Activated gamma-delta T cell treated with Interleukin-2 at 50 U/mL for 16 hours (primary cell): ENCODE measurements at places on chromosomes 6 and 20.

- DNase-seq, result peak; percentile 59
Measured at GRCh38 chr6:26175428-26176181, 88.4 kb downstream of the HFE start.

DNA sequence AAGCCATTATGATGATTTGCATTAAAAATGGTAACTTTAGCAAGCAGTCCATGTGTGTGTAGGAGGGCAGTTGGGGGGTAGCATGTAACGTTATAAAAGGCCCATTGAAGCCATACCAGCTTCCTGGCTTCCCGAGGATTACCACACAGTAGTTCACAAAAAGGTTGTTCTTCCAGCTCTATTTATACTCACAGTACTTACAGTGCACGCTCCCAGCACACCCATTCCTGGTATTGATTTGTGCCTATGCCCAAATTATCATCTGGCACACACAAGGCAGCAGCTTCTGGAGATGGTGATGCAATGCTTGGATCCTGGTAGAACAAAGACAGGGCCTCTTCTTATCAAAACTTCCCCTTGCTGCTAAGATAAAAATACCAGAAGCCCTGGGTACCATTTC is 436.8 kb downstream of the HAO1 start:
- DNase-seq, result no peak

DNA sequence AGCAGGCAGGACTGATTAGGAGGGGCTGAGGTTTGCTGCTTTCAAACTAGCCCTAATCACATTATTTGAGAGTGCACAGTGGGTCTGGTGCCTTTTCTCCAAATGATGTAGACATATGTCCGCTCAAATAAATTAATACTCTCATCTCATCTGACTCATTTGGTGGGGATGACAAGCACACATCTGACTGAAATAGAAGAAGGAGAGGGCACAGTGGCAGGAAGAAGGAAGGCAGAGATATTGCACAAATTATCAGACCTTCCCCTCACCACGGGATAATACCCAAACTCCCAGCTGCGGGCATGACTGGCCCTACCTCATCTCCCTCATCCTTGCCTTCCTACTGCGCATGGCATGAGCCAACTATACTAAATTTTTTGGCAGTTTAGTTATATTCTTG is 33.9 kb upstream of the TNFRSF21 start:
- DNase-seq, result no peak

- no peak for DNase-seq
Measured at GRCh38 chr20:47243532-47244305, 112.8 kb downstream of the ZMYND8 start.

GRCh38 chr6:111653979-111654378 is 48.3 kb upstream of the TRAF3IP2 start:
- no peak for DNase-seq

DNA sequence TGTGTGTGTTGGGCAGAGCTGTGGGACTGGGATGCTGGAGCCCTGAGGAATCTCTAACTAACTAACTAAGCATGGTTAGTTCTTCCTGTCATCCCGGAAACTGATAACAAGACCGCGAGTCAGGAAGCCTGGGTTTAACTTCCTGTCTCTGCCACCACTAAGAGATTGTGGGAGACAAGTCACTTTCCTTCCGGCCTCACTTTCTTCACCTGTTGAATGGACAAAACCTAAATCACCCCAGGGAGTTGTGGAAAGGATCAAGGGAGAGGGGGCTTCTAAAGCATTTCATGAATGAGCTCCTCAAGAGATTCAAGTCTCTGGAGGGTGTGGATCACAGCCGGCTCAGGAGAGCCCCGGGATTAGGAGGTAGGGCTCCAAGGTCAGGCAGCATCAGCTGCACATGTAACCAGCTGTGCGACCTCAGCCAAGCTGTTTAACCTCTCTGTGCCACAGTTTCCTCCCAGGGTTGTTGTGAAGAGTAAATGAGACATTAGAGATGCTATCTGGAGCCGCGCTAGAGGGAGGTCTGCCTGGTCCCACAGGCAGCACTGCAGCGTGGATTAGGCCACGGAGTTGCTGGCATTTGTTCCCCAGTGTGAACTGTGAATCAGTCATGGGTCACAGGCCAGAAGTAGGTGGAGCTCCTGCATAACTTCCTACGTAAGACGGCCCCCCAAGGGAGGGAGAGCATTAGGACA is 105.1 kb downstream of the TOX2 start:
- DNase-seq, result peak; percentile 34

DNA sequence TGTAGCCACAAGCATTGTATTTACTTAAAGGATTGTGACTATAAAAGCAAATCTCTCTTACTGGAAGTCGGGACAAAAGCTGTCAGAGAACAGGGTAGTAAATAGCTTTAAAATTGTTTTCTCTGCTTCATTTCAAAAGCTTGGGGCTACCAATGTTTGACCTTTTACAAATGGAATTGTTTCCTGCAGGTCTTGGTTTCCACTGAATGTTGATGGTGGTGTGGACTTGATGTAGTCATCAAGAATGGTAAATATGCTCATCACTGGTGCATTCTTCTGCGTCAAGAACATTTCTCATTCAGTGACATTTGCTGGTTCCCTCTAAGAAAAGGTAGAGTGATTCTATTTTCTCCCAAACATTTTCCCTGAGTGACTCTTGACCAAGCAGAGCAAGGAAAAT is 435.4 kb upstream of the KHDRBS2 start:
- DNase-seq, result no peak

DNA sequence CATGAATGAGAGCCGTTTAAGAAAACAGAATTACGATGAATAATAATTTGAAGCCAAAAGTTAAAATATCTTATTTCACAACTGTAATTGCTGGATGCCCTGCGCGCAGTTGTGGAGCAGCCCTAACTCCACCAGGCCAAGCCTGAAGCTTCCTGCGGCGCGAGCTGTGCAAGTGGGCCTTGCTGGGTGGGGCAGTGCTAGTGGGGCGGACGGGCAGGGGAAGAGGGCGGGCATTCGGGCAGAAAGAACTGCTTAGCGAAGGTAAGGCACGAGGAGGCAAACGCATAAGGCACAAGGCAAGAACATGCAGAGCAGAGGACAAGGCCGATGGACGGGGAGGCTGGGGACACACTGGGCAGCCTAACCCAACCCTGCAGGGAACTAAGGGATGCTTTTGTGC is 2.3 kb downstream of the HLA-DQB2 start:
- no peak for DNase-seq

GRCh38 chr20:57384953-57385761 is 6.0 kb upstream of the RBM38 start:
- DNase-seq, result no peak

GRCh38 chr6:79180052-79180451 is 54.4 kb downstream of the HMGN3 start:
- no peak for DNase-seq

- DNase-seq, result no peak
Measured at GRCh38 chr6:18350271-18350670, 36.9 kb upstream of the RNF144B start.

- DNase-seq, result no peak
Measured at GRCh38 chr6:56757588-56757984, 114.9 kb upstream of the DST start.

- no peak for DNase-seq
Measured at GRCh38 chr20:33431797-33432381, 11.7 kb downstream of the SNTA1 start.
